ENCODE measurements at places on chromosomes 3 and 15.

GRCh38 chr3:170419557-170420087, 954 bp downstream of the CLDN11 start:
- no peak for DNase-seq

- no peak for DNase-seq
Observed at GRCh38 chr15:82919231-82919886, 33.2 kb downstream of the HOMER2 start.

DNA sequence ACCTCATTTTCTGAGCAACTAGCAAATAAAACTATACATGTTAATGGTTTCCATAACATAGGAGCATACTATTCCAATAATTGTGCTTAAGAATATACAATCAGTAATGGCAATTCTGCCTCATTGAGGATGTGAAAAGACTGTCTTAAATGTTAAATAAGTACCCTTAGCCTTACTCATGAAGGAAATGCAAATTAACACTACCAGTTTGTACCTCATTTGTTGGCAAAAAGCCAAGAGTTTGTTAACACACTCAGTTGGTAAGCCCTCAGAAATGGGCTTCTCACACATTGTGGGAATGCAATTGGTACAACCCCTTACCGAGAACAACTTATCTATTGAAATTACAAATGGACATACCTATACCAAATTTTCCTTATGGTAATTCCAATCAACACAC, 9.2 kb upstream of the STT3B start:
- no peak for DNase-seq

DNA sequence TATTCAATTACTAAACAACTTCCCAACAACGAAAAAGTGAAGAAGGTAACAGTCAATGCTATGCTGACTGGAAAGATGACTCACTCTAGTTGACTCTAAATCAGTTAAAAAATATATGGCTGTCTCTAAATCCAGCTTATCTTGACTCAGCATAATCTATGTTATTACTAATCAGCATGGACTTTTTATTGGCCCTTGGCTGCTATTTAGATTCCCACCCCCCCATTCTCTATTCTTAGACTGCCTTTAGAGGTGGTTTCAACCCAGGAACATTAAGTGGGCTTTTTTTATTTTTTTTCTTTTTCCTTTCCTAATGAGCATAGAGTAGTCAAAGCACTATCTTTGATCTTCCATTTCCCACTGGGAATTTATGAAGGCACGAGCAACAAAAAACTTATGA, 1.9 kb downstream of the PCOLCE2 start:
- no peak for DNase-seq

GRCh38 chr3:16515885-16516420, 2.5 kb upstream of the RFTN1 start:
- no peak for DNase-seq

GRCh38 chr3:180267202-180267843, 230.6 kb upstream of the PEX5L start:
- no peak for DNase-seq

DNA sequence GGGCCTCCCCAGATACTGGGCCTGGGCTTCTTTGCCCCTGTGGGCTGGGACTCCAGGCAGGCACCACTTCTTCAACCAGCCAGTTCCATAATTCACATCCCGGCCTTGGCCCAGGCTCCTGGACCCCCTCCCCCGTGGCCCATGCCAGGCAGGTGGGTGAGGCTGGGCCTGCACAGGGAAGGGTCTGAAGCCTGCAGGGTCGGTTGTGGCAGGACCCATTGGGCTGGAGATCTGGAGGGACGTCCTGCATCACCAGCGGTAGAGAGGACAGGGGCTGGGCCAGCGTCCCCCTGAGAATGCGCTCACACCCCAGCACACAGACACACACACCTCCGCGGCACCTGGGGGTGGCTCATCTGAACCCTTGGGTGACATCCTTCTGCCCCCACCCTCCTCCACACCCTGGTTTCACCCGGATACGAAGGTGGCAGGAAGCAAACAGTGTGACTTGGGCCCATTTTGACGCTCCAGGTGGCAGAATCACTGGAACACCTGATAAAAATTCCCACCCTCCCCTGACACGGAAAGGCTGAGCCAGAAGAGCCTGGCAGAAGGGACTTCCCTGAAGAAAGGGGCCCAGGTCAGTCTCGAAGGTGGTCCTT, 15.4 kb downstream of the ZDHHC19 start:
- DNase-seq: no peak

DNA sequence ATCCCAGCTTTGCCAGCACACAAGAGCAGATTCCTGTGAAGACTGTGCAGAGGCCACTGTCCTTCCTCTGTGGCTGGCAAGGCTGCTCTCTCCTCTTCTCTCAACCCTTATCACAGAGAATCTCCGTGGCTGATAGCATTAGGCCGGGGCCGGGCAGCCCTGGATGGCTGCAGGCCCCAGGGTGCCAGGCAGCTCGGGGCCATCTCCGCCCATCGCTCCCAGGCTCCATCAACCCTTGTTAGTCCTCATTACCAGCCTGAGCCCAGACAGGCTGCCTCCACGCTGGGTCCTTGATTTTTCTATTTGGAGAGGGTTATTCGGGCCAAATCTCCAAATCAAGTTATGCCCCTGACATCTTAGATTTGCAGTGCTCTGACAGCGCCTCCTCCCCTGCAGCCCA, 39.1 kb downstream of the MRPL46 start:
- DNase-seq: no peak

- DNase-seq: no peak
Observed at GRCh38 chr3:143187111-143187510, 67.5 kb downstream of the CHST2 start.

GRCh38 chr3:144491333-144491732, 519.7 kb downstream of the DIPK2A start:
- no peak for DNase-seq

DNA sequence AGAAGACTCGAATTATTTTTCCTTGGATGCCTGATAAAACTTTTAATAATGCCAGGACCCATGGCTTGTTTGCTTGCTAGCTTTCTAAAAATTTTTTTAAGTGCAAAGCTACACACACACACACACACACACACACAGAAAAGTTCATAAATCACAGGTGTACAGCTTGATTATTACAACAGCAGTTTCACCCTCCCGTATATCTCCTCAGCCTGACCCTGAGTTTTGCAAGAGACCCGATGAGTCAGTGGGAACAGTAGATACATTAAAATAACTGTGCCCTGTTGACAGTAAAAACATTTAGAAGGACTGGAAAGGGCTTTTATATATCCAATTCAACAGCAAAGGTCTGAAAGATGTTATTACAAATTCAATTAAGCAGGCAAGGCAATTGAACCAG, 46.7 kb downstream of the EMC4 start:
- DNase-seq: no peak

DNA sequence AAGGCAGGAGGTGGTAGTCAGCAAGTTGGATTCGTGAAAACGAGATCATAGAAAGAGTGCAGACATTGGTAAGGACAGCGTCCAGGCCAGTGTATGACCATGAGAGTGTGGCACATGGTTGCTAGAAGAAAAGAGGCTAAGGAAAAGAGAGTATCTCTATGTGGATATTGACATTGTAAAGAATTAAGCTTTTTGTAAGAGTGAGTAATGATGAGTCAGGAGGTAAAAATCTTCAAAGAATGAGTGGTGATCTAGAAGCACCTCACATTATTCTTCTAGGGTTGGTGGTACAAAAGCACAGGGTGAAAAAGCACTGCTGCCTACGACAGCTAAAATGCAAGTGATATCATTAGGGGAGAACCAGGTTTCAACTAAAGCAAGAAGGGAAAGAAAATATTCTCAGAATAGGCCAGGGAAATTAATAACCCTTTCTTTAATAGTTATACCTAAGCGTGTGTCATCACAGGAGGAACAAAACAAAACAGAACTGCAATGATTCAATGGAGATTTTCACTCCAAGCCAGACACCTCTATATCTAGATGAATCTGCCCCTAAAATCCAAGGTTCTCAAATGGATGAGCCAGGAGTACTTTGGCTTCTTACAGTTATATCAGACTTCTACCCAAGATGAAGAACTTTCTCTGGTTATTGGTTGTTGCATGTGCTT, 884.7 kb downstream of the NAALADL2 start:
- no peak for DNase-seq

DNA sequence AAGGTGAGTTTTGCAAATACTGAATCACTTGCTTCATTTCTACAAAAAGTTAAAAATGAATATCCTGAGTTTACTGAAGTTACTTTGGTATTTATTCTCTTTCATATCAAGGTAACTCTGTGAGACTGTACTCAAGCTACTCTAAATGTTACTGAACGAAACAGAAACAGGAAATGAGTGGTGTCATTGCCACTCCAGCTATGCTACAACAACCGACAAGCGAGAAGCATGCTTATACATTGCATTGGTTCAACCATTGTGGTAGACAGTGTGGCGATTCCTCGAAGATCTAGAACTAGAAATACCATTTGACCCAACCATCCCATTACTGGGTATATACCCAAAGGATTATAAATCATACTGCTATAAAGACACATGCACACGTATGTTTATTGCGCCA, 313.2 kb upstream of the THBS1 start:
- no peak for DNase-seq

GRCh38 chr15:78407608-78408354, 30.2 kb upstream of the IREB2 start:
- no peak for DNase-seq

DNA sequence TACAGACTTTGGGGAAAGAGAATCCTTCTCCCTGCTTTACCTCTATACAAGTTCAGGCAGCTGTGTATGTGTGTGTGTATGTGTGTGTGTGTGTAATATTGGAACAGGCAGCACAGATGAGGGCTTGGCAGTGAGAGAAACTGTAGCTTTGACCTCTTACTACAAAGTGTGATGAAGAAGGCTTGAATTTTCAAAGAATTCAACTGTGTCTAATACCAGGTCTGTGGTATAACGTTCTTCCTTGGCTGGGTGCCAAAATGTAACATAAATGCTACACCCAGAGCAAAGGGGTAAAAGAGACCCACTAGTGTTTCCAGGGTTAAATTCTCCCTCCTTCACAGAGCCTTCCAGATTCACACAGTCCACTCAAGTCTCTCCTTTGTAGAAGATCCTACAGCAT, 51.1 kb downstream of the CHST2 start:
- DNase-seq: no peak

DNA sequence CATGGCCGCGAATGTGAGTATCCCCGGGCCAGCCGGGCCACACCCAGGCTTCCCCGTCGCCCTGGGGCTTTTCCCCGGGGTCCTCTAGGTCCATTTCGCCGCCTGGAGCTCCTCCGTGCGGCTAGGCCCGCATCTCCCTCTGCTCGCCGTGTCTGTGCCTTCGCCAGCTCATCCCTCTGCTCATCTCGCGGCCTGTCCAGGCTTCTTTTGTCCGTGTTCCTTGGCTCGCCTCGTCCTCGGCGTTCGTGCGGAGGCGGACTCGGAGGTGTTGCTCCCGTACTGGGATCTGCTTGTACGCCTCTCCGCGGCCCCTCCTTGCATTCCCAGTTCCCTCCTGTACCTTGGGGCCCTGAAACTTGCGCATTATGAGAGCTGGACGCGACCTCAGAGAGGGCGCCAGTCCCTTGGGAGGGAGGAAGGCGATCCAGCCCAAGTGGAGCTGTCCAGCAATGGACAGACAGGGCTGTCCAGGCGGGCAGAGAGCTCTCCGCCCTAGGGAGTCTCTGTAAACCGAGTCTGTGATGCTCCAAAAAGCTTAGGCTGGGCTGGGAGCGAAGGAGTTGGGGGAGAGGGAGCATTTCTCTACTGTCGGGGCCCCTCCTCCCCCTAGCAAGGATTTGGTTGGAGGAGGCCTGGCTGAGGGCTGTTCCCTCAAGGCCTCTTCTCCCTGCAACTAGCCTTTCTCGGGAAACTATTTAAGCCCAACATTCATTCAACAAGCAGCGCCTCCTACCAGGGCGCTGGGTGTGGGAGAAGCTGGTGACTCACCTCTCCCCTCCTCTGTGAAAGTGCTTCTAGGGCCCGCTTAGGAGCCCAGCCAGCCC, 553 bp downstream of the TMEM43 start:
- peak; percentile 67 for DNase-seq

GRCh38 chr3:56997675-56998074, 62.8 kb upstream of the SPATA12 start:
- no peak for DNase-seq

GRCh38 chr15:42165106-42165505, 8.7 kb upstream of the PLA2G4F start:
- no peak for DNase-seq

DNA sequence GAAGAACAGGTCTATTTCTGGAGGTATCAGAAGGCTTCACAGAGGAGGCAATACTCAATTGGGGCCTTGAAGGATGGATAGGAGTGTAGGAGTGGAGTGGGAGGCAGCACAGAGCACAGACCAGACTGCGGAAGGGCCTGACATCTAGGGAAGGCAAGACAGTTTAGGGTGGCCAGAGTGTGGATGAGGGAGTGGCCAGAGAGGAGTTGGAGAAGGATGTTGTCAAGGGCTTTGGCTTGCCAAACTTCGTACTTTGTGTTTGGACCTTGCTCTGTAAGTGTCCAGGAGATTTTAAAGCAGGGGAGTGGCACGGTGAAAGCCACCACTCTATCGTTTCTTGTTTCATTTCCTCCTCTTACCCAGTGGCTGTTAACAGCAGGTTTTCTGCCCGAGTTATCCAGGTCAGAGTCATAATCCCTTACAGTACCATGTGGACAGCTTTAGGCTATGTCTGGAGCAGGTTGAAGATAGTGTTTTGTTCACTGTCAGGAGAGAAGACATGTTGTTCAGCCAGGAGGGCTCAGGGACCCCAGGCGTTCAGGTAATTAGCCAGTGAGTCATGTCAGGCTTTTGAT, 12.3 kb downstream of the SMAD3 start:
- no peak for DNase-seq

GRCh38 chr3:178109691-178110090, 426.5 kb upstream of the KCNMB2 start:
- no peak for DNase-seq

DNA sequence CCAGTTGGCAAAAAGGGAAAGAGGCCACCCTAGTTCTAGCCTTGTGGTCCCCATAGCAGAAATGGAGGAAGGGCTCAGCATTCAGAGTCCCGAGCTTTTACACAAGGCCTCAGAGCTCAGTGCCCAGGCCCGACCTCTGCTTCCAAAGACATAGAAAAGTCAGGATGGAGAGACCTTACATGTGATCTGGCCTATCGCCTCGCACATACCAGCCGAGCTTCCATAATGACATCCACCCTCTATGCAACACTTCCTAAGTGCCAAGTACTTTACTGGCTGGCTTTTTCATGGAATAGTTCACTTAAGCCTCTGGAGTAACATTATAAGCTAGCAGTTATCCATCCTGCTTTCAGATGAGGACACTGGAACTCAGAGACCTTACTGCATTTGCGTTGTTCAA, 275.9 kb downstream of the FAM43A start:
- DNase-seq: no peak

DNA sequence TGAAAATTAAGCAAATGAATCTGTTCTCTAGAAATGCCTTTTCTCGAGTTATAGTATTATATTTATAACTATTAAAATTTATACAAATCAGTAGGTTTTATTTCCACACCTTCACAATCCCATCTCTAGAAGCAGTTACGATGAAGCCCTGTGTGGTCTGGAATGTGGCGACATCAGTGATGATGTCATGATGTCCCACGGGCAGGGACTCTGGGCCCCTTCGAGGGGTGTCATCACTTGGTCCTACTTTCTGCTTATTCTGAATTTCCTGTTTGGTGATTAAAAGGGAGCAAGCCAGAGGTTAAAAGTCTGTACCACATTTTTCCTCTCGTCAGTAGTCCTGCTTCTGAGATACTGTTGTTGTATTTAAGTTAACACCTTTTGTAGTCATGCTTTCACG, 67.4 kb downstream of the PIK3R4 start:
- DNase-seq: no peak
